ENCODE measurements at places on chromosomes 12 and 14.
A peak's percentile ranks its signal among the peaks of the same experiment; 100 is the strongest.

DNA sequence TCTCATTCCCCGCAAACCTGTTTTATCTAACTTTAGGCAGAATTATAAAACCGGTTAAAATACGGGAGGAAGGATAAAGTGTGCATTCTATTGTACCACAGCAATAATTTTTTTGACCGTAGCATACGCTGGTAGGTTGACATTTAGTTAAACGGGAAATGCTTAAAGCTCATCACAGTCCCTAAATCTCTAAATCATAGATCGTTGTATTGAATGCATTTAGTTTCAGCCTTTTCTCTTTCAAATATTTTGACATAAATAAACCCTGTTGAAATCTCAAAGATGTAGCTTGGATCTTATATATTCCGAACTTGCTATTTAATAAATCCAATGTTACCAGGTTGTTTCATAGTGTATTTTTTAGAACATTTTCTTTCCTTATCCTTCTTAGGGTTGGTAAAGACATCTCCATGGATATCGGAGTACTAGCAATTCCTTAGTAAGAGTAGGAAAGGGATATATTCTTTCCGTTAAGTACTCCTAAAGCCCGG lies 798 bp downstream of the CLEC2B start:
- H3K36me3 ChIP-seq: no peaks in the 10 kb centered on the region
- H3K4me3 ChIP-seq: peak overlapping the region; percentile 78
- peak overlapping the region; percentile 96 for H3K27ac ChIP-seq
- H3K27me3 ChIP-seq: no peaks in the 10 kb centered on the region

GRCh38 chr12:62435303-62436163 lies 31.1 kb upstream of the MON2 start:
- peak overlapping the region; percentile 79 for H3K4me3 ChIP-seq
- 0 out of 2 replicates have a peak, but pooled peaks cover 15% of the 10 kb centered on the region for H3K27me3 ChIP-seq
- H3K36me3 ChIP-seq: no peaks in the 10 kb centered on the region
- peak; percentile 81 for DNase-seq
- H3K27ac ChIP-seq: no peak overlapping the region
- H3K4me1 ChIP-seq: no peaks in the 10 kb centered on the region

- no peak overlapping the region for H3K27ac ChIP-seq
- peak overlapping the region; percentile 34 for H3K4me3 ChIP-seq
- no peaks in the 10 kb centered on the region for H3K27me3 ChIP-seq
- DNase-seq: peak; percentile 40
Observed at GRCh38 chr12:90515199-90516175, 439.5 kb downstream of the CCER1 start.

DNA sequence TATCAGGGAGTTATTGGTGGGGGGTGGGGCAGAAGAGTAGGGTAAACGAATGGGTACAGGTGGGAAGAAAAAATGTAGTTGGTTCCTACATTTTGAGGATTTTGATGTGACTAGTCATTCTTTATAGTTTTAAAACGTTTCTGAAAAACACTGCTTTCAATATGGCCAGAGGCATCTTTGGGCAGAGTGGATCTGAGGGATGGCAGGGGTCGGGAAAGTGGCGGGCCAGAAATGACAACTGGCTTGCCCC lies 527 bp upstream of the ATP23 start:
- no peaks in the 10 kb centered on the region for H3K36me3 ChIP-seq
- H3K4me1 ChIP-seq: peaks cover 9% of the 10 kb centered on the region
- no peak for DNase-seq
- peak overlapping the region; percentile 37 for H3K27ac ChIP-seq

DNA sequence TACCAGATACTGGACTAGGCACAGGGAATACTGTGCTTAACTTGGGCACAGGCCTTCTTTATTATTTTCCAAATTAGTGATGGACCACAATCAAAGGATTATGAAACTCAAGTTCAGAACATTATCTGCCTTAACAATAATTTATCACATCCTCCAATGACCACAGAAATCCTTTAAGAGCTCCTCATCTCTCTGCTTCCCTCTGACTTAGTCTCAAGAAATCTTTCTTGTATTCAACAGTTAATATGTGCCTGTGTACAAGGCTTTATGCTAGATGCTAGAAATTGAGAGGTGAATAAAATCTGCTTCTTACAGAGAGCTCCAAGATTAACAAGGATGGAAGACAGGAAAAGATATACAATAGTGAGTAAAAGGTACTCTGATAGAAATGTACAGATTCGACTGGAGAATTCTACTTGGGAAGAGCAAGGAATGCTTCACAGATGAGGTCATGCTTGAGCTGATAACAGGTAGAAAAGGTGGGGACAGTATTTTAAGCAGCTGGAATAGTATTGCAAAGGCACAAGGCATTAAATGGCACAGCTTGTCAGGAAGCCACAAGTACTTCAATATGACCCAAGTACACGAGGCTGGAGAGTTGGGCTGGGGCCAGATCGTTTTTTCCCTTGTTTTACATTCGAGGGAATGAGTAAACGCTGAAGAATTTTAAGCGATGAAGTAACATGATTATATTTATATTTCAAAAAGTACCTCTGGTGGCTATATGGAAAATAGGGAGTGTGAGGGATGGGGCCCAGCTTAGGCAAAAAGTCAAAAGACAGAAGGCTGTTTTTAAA lies 55.1 kb upstream of the ARID2 start:
- no peaks in the 10 kb centered on the region for H3K27me3 ChIP-seq
- H3K4me3 ChIP-seq: no peak overlapping the region
- H3K27ac ChIP-seq: no peak overlapping the region
- no peaks in the 10 kb centered on the region for H3K36me3 ChIP-seq

GRCh38 chr12:130428116-130428515 lies 90.4 kb downstream of the PIWIL1 start:
- H3K36me3 ChIP-seq: no peaks in the 10 kb centered on the region
- no peaks in the 10 kb centered on the region for H3K27me3 ChIP-seq
- no peaks in the 10 kb centered on the region for H3K4me1 ChIP-seq
- H3K27ac ChIP-seq: no peak overlapping the region
- DNase-seq: no peak

- H3K4me3 ChIP-seq: no peak overlapping the region
- no peaks in the 10 kb centered on the region for H3K36me3 ChIP-seq
- no peaks in the 10 kb centered on the region for H3K4me1 ChIP-seq
- H3K27me3 ChIP-seq: peaks cover 26% of the 10 kb centered on the region
- no peak overlapping the region for H3K27ac ChIP-seq
- DNase-seq: no peak
Observed at GRCh38 chr12:52324153-52324444, 2.9 kb upstream of the KRT83 start.

DNA sequence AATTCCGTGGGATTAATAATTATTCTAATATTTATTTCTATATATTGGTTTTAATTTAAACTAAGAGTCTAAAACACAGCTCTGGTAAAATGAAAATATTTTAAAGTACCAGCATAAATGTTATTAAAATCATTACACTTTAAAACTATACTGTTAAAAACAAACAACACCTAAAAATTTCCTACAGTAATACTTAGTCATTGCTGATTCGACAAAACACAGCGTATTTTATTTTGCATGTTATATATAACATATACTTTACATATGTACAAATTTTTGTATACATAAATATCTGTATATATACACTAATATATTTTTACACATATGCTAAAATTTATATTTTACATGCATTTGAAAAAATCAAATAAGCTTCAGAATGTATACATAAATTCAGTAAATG lies 6.0 kb upstream of the PCNX4 start:
- H3K27me3 ChIP-seq: no peaks in the 10 kb centered on the region
- DNase-seq: no peak
- peaks cover 10% of the 10 kb centered on the region for H3K4me1 ChIP-seq
- no peak overlapping the region for H3K27ac ChIP-seq
- no peaks in the 10 kb centered on the region for H3K36me3 ChIP-seq

GRCh38 chr14:62308891-62309290 lies 546.7 kb downstream of the SNAPC1 start:
- no peaks in the 10 kb centered on the region for H3K36me3 ChIP-seq
- DNase-seq: no peak
- no peak overlapping the region for H3K27ac ChIP-seq

DNA sequence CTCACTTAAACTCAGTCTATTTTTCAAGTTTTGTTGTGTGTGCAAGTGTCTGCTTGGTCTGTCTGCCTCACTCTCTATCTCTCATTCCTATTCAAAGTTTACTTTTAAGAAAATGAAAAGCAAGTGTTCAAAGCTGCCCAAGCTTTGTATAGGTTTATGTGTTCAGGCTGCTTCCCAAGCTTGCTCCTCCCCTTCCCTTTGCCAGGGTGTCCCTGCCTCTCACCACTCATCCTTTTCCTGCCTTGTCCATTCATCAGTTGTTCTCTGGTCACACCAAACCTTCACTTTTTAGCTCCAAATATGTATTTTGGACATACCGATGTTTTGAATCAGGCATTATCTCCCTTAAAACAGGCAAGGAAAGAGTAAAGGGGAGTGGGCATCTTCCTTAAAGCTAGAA lies 41.3 kb downstream of the STK38L start:
- H3K4me3 ChIP-seq: peak overlapping the region; percentile 49
- H3K4me1 ChIP-seq: peaks cover 22% of the 10 kb centered on the region
- DNase-seq: peak; percentile 56
- peak overlapping the region; percentile 75 for H3K27ac ChIP-seq
- no peaks in the 10 kb centered on the region for H3K36me3 ChIP-seq

DNA sequence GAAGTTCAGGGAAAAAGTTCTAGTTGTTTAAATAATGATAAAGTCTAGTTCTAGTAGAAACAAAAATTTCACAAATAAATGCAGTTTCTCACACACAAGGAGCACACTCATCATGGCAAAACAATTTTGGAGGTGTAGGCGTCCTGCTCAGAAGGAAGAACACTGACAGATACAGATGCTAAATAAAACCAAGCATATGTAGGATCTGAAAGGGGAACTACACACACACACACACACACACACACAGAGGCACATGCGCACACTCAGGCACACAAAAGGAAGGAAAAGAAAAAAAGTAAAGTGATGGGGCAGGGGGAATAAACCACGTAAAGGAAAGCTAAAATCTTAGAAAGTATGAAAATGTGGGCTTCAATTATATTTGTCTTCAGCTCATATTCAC lies 117.7 kb downstream of the SOX5 start:
- no peaks in the 10 kb centered on the region for H3K4me1 ChIP-seq
- H3K36me3 ChIP-seq: no peaks in the 10 kb centered on the region
- no peak overlapping the region for H3K4me3 ChIP-seq
- no peak overlapping the region for H3K27ac ChIP-seq
- no peak for DNase-seq

GRCh38 chr12:103441437-103442181 lies 54.2 kb downstream of the C12orf42 start:
- H3K36me3 ChIP-seq: no peaks in the 10 kb centered on the region
- no peak for DNase-seq
- no peaks in the 10 kb centered on the region for H3K4me1 ChIP-seq
- no peaks in the 10 kb centered on the region for H3K27me3 ChIP-seq
- H3K4me3 ChIP-seq: no peak overlapping the region
- no peak overlapping the region for H3K27ac ChIP-seq

DNA sequence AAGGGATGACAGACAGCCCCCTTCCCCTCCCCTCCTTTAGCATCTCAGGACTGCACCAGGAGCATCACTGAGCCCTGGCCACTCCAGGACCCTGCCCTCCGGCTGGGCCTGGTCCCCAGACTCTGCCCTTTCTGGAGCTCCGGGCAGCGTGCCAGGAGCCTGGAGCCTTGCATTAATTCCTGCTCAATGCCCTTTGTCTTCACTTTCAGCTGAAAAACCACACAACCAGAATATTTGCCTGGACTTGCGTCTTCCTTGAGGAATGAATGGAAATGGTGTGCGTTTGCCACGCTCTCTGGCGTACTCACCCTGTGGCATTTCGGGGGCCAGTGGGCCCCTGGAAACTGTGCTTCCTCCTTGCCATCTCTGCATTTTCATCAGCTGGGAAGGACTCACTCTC lies 8.5 kb upstream of the RFLNA start:
- H3K36me3 ChIP-seq: no peaks in the 10 kb centered on the region
- peaks cover 15% of the 10 kb centered on the region for H3K4me1 ChIP-seq
- peaks cover 19% of the 10 kb centered on the region for H3K27me3 ChIP-seq
- no peak overlapping the region for H3K4me3 ChIP-seq
- DNase-seq: no peak

GRCh38 chr14:95707327-95707726 lies 6.6 kb downstream of the TCL1A start:
- no peak overlapping the region for H3K27ac ChIP-seq
- no peaks in the 10 kb centered on the region for H3K36me3 ChIP-seq
- no peak for DNase-seq
- no peaks in the 10 kb centered on the region for H3K4me1 ChIP-seq
- H3K27me3 ChIP-seq: peaks cover 8% of the 10 kb centered on the region

DNA sequence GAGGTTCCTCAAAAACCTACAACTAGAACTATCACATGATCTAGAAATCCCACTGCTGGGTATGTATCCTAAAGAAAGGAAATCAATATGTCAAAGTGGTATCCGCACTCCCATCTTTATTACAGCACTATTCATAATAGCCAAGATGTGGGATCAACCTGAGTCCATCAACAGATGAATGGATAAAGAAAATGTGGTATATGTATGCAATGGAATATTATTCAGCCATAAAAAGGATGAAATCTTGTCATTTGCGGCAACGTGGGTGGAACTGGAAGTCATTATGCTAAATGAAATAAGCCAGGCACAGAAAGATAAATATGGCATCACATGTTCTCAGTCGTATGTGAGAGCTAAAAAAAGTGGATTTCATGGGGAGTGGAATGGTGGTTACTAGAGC lies 77.5 kb upstream of the DIO3 start:
- no peak overlapping the region for H3K27ac ChIP-seq
- peaks cover 22% of the 10 kb centered on the region for H3K27me3 ChIP-seq
- H3K4me3 ChIP-seq: no peak overlapping the region
- no peaks in the 10 kb centered on the region for H3K4me1 ChIP-seq
- no peaks in the 10 kb centered on the region for H3K36me3 ChIP-seq
- DNase-seq: no peak

DNA sequence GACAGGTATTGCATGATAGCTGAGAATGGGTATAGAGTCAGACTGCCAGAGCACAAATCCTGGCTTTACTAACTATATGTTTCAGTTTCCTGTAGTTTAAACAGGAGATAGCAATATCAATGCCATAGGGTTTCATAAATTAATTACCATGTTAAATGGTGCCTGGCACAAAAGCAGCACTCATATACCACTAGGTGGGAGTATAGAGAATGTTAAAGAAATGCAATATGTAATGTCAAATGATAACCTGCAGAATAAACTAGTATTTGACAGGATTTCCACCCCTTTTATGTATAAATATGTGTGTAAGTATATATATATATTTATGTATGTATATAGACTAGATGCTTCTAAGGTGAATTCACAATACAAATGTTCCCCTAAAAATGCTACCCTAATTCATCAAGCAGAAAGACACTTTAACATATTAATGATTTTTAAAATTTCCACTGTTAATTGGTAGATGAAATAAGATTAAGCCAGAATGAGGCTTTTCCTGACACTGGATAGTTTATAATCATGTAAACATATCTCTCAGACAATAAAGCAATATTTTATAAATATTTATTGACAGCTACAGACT lies 8.6 kb downstream of the WDR89 start:
- H3K4me1 ChIP-seq: no peaks in the 10 kb centered on the region
- H3K27me3 ChIP-seq: no peaks in the 10 kb centered on the region
- H3K36me3 ChIP-seq: no peaks in the 10 kb centered on the region
- peak; percentile 61 for DNase-seq
- H3K4me3 ChIP-seq: no peak overlapping the region
- H3K27ac ChIP-seq: no peak overlapping the region
